ENCODE measurements at places on chromosomes 2 and 18.

DNA sequence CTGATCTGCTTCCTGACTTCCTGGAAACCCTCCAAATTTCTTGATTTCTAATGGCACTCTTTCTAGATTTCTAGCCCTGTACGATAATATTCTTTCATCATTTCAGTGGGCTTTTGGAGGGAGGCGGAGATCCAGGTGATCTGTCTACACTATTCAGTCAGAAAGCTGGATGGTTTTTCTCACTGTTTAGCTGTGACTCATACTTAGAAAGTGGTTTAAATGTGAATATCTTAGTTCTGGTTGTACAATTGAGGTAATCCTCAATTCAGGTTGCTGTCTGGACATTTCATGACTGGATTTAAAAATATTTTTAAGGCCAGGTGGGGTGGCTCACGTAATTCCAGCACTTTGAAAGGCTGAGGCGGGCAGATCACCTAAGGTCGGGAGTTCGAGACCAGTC is 20.8 kb downstream of the SEH1L start:
- DNase-seq = no peak

DNA sequence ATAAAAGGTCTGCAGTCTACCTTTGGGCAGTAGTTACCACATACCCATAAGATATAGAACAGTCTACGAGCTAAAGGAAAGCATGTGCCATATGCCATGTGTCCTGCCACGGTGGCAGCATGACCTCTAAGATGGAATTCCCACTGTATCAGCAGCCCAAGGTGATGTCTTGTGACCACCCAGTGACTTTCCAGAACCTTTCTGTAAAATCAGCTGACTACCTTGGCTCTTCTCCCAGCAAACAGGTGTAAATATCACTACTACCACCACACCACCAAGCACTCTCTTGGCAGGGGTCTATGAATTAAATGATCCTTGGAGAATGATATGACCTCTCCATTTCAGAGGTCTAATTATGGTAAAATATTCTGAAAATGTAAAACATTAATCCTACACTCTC is 99.6 kb downstream of the METTL8 start:
- DNase-seq = no peak

DNA sequence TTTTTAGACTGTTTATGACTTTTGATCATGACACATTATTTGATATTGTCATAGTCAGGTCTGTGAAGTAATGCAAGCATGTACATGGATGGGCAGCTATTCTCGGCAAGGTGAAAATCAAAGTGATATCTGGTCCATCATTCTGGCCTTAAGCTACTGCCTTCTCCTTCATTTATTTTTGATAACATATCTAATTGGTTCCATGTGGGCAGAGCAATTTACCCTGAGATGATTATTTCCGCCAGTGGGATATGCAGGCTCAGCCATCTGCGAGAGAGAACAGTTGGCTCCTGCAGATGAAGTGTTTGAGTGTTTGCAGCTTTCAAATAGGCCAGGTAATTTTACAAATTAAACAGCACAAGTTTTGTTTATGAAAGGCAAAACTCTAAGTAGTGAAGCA is 116.4 kb downstream of the LYPD6 start:
- DNase-seq = no peak

- DNase-seq = no peak
These were observed 84.3 kb downstream of the AGPS start for GRCh38 chr2:177476897-177477296.

GRCh38 chr2:32647180-32647651 is 19.4 kb downstream of the TTC27 start:
- DNase-seq = no peak

- no peak for DNase-seq
These were observed 314.8 kb upstream of the HS6ST1 start for GRCh38 chr2:128633501-128633900.

DNA sequence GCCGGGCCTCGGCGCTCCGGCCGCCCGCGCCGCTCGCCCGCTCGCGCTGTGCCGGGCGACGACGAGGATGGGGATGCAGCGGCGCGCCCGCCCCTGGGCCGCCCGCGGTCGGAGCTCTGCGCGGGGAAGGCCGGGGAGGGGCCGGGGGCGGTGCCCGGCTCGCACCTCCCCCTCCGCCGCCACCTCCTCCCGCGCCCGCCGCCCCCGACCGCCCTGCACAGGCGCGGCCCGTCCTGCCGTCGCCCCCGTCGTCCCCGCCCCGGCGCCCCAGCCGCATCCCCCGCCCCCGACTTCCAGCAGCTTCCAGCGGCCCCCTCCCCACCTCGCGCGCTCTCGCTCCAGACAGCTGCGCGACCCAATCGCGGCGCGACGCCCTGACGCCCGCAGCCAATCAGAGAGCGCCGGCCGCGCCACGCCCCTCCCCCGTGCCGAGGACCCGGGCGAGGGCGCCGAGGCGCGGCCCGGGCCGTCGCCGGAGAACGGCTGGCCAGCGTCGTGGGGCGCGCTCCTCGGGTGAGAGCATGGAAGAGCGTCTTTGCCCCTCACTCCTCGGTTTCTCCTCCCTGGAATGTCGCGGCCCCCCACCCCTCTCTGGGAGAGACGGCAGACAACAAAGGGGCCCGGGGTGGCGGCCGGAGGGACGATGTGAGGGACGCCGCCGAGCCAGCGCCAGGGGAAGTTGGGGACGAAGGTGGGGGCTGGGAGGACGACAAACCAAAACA is at the start of gene MBOAT2:
Gene MBOAT2, minus strand, starts transcription at position 69 of the 722 bp plus-strand sequence. CDS start 70 bp downstream, outside the sequence.
- DNase-seq = peak; percentile 39

GRCh38 chr2:100321866-100322820 is at the start of gene LONRF2:
LONRF2 (minus strand) TSS chr2:100322501; CDS start chr2:100322093, 408 bp downstream.
- DNase-seq = no peak

GRCh38 chr2:134337631-134338030 is 83.8 kb downstream of the MGAT5 start:
- DNase-seq = no peak

- DNase-seq = no peak
These were observed 23.4 kb upstream of the TMEM37 start for GRCh38 chr2:119408221-119408619.

DNA sequence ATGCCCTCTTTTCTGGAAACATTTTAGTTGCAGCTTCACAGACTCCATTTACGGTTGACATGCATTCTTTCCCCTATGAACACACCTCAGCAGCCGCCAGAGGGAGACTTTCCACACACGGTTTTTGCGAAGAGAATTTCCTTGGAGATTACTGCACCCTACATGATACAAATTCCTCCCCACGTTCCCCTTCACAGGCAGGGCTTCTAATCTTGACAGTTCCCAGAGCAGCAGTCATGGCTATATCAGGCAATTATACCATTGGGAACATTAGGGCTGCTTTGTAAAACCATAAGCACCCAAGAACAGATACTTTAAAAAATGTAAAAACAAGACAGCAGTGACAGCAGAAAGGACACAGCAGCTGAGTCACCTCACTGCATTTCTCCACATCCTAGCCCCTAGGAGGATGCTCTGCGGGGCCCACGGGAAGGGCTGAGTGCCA is 253.8 kb downstream of the TGIF1 start:
- no peak for DNase-seq

DNA sequence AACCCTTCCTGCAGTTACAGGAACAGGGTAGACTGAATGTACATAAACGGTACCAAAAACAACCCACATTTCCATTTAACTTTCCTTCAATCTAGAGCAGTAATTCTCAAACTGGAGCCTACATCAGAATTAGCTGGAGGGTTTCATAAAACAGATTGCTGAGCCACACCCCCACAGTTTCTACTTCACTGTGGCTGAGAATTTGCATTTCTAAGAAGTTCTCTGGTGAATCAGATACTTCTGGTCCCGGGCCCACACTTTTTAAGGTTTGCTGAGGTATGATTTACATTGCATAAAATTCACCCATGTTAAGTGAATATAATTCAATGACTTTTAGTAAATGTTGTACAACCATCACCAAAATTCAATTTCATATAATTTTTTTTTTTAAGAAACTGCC is 113.7 kb downstream of the SRBD1 start:
- no peak for DNase-seq

DNA sequence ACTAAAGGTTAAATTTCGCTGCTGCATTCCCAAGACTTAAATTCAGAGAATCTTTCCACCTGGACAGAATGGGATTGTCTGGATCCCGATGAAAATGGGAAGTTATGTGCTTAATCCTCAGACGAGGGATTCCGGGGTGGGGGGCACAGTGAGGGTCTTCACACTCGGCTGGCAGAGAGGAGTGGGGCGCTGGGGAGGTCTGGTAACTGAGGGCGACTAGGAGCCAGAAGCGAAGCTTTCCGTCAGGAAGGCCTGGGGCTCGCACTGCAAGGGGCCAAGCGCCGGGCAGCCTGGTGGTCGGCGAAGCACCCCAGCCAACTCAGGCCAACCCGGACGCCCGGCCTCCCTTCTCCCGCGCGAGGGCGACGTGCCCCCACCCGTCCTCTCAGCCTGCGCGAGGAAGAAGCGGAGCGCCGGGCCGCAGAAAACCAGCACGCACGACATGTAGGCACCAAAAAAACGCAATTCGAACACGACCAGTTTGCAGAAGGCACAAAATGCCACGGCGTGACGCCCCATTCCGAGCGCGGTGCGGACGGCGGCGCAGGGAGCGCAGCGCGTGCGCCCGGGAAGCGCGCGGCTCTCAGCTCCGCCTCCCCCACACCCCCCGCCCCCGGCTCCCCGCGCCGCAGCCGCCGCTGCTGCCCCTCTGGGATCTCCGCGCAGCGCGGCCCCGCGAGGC is 188.1 kb downstream of the ZEB2 start:
- DNase-seq = no peak

- no peak for DNase-seq
These were observed 36.4 kb downstream of the WDSUB1 start for GRCh38 chr2:159249990-159250715.

DNA sequence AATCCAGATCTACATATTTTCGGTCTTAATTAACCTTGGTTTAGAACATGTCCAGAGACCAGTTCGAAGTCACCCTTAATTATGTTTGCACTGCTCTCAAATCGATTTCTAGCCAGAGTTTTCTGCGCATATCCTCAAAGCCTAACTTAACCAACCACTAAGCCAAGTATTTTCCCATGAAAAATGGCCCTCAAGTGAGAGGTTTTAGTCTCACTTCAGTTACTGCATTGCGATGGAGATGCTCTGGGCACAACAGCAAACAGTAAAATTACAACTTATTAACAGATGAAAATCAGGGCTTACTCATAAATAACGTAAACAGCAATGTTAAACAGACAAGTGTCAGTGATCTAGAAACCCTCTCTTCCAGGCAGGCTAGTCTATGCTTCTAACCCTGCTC is 4.5 kb downstream of the RTN4 start:
- no peak for DNase-seq

DNA sequence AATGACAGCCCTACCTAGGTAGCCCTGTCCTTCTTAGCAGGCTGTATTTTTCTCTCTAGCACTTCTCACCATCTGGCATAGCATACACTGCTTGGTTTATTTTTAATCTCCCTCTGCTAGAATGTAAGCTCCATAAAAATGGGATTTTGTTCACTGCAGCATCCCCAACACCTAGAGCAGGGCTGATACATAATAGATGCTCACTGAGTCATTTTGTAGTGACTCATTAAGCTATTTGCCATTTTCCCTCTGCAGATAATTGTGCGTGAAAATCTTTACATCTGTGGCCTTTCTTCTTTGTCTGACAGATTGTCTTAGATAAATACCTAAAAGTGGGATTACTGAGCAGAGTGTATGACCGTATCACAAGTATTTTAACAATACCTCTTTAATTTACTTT is 82.5 kb downstream of the CERS6 start:
- no peak for DNase-seq

DNA sequence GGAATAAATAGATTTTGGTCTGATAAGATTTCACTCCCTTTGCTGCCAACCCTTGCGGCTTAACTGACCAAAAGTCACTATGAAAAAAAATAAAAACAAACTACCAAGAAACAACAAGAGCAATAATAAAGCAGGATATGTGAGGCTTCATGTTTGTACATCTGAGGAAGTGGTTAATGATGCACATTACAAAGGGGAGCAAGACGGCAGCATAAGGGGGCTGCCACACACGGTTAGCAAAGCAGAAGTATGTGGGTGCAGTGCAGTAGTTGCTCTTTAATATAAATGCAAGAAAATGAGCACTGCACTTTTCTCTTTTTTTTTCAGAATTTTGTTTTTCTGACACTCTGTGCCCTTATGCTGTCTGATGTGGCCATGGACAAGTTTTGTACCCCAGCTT is 377.1 kb upstream of the CNTNAP5 start:
- no peak for DNase-seq

DNA sequence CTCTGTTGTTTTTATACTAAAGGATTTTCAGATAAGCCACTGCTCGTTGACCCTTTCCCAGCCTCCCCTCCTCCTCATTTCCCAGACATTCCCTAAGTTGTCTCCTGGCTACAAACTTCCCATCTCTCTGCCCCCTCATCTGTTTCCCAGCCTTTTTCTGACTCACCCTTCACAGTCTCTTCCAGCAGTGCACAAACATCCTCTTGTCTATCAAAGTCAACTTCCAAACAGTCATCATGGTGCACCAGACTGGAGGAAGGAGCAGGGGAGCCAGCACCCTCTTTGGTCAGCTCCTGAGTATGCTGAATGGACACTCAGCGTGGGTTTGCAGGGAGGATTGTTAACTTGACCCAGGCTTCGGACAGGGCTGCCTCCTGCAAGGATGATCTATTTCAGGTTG is 26.6 kb upstream of the SPRED2 start:
- DNase-seq = no peak

GRCh38 chr2:52428224-52428623 is 1339.4 kb upstream of the CHAC2 start:
- DNase-seq = no peak

DNA sequence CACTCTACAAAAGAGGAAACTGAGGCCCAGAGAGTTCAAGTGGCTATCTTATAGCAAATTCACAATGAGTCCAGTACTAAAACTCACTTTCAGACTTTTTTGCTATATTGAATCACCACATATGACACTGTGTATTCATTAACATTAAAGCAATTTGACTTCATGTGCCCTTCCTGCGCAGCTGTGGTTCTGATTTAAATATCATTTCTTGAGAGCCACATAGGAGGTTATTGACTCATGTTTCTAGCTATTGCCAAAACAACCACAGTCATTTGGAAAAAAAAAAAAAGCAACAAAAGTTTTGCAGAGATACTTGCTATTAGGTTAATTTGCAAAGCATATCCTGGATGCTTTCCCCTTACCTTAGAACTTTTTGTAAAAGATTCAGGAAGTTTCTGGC is 341.2 kb downstream of the PIK3C3 start:
- no peak for DNase-seq

DNA sequence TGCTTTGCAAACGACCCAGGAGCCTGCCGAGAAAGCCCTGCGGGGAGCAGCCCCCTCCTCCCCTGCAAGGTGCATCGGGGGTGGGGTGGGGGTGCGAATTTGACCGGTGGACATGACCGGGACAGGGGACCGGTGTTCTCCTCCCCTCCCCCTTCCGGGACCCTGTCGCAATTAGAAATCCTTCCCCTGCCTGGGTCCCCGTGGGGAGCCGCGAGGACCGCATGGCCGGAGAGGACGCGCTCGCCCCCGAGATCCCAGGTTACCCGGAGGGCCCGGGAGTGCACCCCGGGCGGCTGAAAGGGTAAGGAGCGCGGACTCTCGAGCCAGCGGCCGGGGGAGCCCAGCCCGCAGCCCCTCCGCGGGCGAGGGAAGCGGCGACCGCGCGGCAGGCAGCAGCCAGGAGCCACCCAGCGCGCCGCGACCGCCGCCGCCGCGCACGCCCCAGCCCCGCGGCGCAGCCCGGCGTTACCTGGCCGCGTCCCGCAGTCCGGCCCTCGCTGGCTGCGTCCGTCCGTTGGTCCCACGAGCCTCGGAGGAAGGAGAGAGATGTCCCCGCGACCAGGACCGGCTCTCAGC is 482 bp downstream of the DLGAP1 start:
- DNase-seq = no peak
